ENCODE measurements at places on chromosomes 12 and 14.

DNA sequence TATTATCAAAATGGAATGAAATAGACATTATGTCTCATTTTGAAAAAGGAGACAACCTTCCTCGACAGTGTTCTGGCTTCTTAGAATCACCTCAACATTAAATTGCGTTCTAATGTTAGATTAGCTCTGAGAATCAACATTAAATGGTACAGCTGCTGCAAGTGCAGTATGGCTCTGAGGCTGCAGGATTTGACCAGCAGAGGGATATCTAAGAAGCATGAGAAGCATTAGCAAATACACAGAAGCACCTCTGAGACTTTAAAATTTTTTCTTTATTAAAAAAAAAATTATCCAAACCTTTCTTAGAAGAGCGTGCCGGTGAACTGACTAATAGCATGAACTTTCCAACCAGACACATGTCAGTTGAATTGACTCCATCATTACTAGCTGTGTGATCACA is 253.4 kb upstream of the LRIG3 start:
- peak; percentile 30 for DNase-seq

DNA sequence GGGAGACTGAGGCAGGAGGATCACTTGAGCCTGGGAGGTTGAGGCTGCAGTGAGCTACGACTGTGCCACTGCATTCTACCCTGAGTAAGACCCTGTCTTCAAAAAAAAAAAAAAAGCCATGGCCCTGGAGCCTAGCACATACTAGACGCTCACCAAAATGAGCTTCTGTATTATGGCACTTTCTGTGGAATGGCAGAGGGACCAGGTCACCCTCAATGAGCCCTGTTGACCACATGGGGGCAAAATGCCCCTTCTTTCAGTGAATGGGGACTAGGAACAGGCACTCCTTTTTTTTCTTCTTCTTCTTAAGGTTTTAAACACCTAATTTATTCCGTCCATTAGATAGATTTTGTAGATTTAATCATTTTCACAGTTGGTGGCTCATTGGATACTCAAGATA is 50.5 kb downstream of the FAM222A start:
- no peak for DNase-seq

DNA sequence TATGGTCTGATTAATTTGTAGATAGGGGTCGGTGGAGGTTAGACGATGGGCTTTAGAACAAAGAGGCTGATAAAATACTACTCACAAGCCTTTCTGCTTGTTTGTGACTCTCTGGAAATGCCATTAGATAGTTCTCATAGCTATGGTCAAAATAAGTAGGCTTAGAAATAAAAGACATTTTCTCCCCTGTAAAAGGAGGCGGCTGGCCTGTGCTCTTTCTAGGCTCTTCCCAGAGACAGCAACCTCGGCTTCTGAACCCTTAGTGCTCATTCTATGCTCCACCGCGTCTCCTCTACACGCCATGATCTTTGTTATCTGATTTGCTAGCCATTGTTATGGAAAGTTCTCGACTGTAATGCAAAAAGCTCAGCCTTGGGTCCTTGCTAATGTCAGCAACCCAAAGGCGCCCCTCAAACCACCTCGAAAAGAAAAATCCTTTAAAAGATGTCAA is 64.5 kb downstream of the CRADD start:
- DNase-seq, result no peak

GRCh38 chr12:115137812-115138521 is 454.0 kb upstream of the TBX3 start:
- no peak for DNase-seq

DNA sequence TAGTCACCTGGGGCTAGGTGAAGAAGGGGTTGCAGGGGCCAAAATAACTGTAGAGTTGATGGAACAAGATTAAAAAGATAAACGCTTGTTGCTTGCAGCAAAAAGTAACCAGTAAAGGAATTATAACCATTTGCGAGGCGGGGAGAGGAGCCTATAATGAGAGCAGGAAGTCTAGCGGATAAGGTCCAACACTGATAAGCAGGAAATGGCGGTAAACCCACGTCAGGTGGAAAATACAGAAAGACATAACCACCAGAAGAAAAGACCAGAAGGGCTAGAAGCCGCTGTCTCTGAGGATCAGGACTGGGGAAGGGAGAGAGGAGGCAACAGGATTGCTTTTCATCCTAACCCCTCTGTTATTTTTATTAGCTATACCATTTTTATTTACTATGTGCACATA is 303.3 kb downstream of the DPF3 start:
- DNase-seq, result no peak

- DNase-seq, result peak; percentile 83
Measured at GRCh38 chr12:123237646-123238329, 4.6 kb downstream of the MTRFR start.
